ENCODE measurements at places on chromosomes 6 and 20.

- no peak for DNase-seq
Measured at GRCh38 chr20:32224463-32224862, 16.8 kb downstream of the POFUT1 start.

DNA sequence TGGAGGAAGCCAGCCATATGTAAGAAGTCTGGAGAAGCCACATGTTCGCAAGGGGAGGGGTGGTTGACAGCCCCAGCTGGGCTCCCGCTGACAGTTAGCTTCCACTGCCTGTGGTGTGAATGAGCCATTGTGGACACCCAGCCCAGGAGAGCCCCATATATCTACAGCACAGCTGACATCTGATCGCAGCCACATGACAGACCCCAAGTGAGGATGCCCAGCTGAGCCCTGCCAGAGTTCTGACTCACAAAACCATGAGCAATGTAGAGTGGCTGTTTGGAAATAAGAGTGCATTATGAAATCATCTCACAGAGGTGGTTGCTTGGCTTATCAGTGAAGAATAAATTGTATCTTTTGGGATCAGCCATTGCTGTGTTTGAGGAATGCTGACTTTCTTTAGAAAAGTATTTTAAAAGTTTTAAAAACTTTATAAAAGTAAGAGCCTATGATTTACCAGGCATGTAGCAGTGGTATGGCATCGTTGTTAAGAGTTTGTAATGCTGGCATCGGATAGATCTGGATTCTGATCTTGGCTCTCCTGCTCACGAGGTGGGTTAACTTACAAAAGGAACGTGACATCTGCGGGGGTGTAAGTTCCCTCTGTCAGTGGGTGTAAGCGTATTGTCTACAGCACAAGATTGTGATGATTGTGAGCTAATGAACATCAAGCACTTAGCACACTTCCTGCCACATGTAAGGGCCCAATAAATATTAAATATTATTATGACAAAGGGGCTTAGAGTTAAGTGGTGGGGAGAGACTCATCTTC, 24.1 kb downstream of the CFAP61 start:
- no peak for DNase-seq

GRCh38 chr6:107815846-107816245, 8.3 kb downstream of the SCML4 start:
- no peak for DNase-seq

GRCh38 chr20:61611401-61612180, 359.5 kb downstream of the CDH4 start:
- no peak for DNase-seq

DNA sequence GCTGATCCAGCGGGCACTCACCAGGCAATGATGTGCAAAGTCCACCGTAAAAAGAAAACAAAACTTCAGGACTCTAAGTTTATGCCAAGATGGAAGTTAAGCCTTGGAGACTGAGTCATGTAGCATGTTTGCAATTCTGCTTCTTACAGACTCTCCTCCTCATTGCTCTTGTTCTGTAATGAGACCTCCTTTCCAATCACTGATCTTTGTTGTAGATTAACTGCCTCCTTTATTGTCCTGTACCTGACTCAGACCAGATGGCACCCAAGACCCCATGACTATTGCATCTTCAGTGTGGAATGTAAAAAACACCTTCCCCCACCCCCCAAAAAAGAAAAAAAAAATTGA, 11.2 kb downstream of the NEU1 start:
- no peak for DNase-seq

DNA sequence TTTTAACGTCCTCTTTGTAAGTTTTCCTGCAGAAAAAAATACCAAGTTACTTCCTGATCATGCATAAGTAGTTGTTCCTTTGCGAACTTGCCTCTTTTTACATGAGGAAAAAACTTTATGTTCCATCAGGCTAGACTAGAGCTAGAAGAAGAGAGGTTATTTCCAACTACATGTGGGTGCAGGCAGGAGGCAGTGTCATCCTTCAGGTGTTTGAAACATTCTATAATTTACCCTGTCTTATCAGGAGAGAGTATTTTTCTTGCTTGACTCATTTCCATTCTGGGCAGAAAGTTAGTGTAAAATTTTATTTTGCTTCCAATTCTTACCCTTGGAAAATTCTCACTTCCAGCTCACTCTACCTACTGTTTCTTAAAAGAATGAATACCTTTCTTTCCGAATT, 28.5 kb upstream of the EPHA7 start:
- DNase-seq: no peak

DNA sequence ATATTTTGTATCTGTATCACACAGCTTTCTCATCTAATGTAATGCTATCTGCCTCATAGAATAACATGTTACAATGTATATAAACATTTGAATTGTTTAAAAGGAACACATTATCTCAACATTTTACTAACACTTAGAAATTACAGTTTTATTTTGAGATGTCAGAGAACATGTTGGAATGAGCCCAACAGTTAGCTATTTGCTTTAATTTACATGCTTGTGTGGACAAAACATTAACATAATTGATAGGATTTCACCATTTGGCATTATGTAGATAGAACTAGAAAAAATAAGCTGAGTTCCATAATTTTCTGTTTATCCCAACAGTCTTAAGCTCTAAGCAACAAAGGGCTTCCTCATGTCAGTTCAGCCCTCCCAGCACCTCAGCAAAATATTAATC, 330.9 kb downstream of the LMBRD1 start:
- no peak for DNase-seq

- no peak for DNase-seq
Measured at GRCh38 chr20:37421988-37422387, 76.0 kb downstream of the SRC start.

DNA sequence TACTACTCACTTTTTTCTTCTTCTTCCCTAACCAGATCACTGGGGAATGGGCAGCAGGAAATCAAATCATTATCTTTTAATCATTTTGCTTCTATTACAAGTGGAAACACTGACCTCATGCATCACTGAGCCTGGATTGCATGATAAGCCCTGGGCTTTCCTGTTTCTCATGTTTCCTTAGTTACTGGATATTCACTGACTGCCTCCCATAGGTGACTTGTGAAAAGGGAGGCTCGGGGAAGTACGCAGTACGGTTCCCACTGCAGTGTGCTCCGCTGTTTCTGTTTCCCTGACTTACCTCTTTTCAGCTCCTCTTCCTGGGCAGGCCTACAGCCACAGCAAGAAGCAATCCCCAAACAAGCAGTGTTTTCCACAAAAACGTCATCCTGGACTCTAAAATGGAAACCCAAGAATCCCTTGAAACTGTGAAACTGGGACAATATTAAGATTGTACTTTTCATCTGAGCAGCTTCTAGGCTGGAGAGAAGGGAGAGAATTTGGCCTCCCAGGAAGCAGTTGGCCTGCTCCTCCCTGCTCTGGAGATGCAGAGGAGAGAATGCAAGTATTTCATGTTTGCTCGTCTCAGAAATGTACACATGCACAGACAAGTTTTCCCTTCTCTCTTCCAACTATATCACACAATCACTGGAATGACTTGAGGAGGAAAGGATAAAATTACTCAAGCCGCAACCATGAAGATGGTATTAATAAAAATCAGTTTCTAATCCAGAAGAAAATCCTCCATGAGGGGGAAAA, 13.1 kb downstream of the BTNL2 start:
- DNase-seq: no peak

DNA sequence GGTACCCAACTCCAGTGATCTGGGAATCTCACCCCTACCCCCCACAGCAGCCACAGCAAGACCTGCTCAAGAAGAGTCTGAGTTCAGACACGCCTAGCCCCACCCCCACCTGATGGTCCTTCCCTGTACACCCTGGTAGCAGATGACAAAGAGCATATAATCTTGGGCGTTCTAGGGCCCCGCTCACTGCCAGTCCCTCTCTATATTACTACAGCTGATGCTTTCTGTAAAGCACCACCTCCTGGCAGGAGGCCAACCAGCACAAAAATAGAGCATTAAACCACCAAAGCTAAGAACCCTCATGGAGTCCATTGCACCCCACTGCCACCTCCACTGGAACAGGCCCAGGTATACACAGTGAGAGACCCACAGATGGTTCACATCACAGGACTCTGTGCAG, 42.3 kb upstream of the FAM210B start:
- no peak for DNase-seq

GRCh38 chr6:431986-432385, 40.4 kb downstream of the IRF4 start:
- DNase-seq: no peak

GRCh38 chr6:1946583-1946982, 298.8 kb downstream of the GMDS start:
- no peak for DNase-seq

- no peak for DNase-seq
Measured at GRCh38 chr6:100761841-100762240, 119.3 kb downstream of the ASCC3 start.

DNA sequence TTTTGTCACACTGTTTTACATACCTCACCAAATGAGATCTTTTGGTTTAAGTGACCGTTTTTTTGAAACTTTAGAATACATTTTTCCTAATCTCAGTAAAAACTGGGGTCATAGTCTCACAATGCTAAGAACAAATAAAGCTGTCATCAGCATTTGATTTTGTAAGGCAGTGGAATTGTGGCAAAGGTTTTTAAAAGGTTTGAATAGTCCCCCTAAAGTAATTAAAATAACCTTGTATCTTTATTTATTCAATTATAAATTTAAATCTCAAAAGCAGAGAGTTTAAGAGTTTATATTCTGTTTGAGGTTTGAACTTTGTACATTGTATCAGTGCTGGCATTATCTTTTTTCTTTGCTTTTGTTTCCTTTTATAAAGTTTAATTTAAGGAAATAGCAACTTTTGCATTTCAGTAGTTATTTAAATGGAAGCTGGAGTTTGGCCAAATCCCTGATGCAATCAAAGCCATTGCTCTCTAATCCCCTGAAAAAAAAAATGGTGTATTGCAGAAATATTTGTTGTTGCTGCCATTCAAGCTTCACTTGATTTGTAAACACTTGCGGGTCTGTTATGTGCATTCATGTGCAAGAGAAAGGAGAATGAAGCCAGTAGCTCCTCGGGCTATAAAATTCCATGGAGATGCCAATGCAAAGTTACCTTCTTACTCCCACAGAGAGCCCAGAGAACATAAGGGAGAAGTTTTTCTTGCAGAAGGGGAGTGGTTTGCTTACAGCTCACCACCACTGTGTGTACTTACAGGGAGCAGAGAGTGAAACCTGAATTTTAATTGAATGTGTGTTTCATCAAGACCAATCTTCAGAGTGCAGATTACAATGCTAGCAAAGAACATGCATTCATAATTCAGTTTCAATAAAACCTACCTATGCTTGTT, 391.8 kb downstream of the ARHGAP18 start:
- no peak for DNase-seq

DNA sequence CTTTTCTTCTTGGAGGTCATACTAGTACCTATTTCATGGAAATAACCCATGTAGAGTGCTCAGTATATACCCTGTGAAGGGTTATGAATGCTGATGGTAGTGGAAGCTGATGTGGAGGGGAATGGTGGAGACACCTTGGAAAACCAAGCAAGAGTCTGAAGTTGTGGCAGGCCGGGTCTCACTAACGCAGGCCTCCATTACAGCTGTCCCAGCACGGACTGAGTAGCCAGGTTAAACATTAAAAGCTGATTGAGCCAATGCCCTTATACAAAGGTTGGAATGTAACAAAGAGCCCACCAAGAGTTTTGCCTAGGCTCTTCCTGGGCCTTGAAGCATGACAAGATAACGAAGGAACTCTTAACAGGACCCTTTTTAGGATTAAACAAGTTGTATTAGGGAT, 2.1 kb upstream of the PCMTD2 start:
- no peak for DNase-seq

Data from stimulated activated CD4-positive, alpha-beta T cell treated with anti-CD3 and anti-CD28 coated beads, Interleukin-1b, Interleukin-23, amount 100 ng/mL, for 1 hour (primary cell).